IPS DF 6.9 (cell line): ENCODE measurements at places on chromosomes 11 and 22.

DNA sequence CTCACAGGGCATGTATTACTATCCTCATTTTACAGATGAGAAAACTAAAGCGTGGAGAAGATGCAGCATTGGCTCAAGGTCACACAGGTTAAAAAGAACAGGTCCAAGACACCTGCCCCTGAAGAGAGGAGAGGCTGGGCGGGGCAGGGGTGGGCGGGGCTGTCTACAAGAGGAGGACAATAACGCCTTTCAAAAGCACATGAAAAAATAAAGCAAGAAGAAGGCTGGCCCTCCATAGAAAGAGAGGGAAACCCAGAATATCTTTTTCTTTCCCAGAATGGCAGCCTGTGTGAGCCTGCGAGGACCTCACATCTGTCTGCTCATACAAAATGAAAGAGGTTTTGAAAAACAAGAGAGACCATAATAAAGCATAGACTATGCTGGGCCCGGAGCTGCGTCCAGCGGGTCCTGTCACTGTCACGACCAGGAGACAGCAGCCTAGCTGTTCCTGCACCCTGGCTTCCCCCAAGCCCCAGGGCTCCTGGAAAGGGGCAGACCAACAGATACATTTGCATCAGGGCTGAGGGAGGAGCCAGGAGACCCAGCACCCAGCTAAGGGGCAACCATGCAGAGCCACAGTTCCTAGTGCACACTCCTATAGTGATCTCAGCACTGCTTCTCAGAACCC lies 61.6 kb downstream of the DSCAML1 start:
- no peak for DNase-seq

GRCh38 chr22:47515384-47516125 lies 753.1 kb downstream of the TBC1D22A start:
- DNase-seq: no peak

- DNase-seq: no peak
These were observed 16.5 kb downstream of the NAP1L4 start for GRCh38 chr11:2975594-2975993.

GRCh38 chr11:130418210-130418609 lies 10.2 kb downstream of the ADAMTS8 start:
- DNase-seq: no peak

GRCh38 chr11:30420233-30420787 lies 97.4 kb downstream of the ARL14EP start:
- DNase-seq: no peak
